ENCODE measurements at places on chromosomes 4 and X. TPM values are rescaled to one million over a fixed set of nuclear protein-coding genes. Genes with fewer than 3 reads are reported as not detected.

The FSTL5 gene
- total RNA-seq: 106 TPM

The ZNF280C gene
- 9.0 TPM for total RNA-seq

The SLITRK2 gene
- 3.7 TPM for total RNA-seq

The ARX gene
- 6.1 TPM for total RNA-seq

The ARMCX2 gene
- 57.1 TPM for total RNA-seq

The RNF175 gene
- 31.0 TPM for total RNA-seq

The BGN gene
- 1.6 TPM for total RNA-seq

The MOSPD2 gene
- 11.8 TPM for total RNA-seq

The PDLIM3 gene
- total RNA-seq: 14.3 TPM

The FHDC1 gene
- 5.7 TPM for total RNA-seq

The NAP1L3 gene
- 136 TPM for total RNA-seq

The QRFPR gene
- total RNA-seq: 1.6 TPM

The UGT2B17 gene
- total RNA-seq: not detected

The EDA gene
- 2.0 TPM for total RNA-seq

The MID1IP1 gene
- 22.4 TPM for total RNA-seq

The YY2 gene
- total RNA-seq: 0.82 TPM

The BCOR gene
- total RNA-seq: 26.5 TPM

The DGAT2L6 gene
- total RNA-seq: not detected

The GPRASP1 gene
- total RNA-seq: 31.0 TPM

The ZXDB gene
- total RNA-seq: 13.9 TPM

The SULT1E1 gene
- 11.4 TPM for total RNA-seq

The CHRDL1 gene
- total RNA-seq: 23.2 TPM

The RNF128 gene
- total RNA-seq: 1.6 TPM

The NIPAL1 gene
- 2.4 TPM for total RNA-seq

The FGF2 gene
- 12.2 TPM for total RNA-seq

The FRAS1 gene
- total RNA-seq: 13.0 TPM

The STOX2 gene
- 35.1 TPM for total RNA-seq

The FTSJ1 gene
- total RNA-seq: 36.3 TPM

The PAGE2 gene
- not detected for total RNA-seq

The TEX13D gene
- total RNA-seq: not detected

The SMPX gene
- not detected for total RNA-seq

The RXFP1 gene
- 33.0 TPM for total RNA-seq

The MXRA5 gene
- total RNA-seq: 0.82 TPM

The KDR gene
- 11.0 TPM for total RNA-seq

The GAGE13 gene
- total RNA-seq: not detected

The FREM3 gene
- under 0.01 TPM for total RNA-seq

The FAM9C gene
- 0.41 TPM for total RNA-seq

The GAGE2A gene
- not detected for total RNA-seq

The DCAF8L2 gene
- not detected for total RNA-seq

The DRD5 gene
- 2.0 TPM for total RNA-seq

The GABRG1 gene
- total RNA-seq: 30.2 TPM
